ENCODE measurements at places on chromosomes 5 and 9. TPM values are rescaled to one million over a fixed set of nuclear protein-coding genes. Genes with fewer than 3 reads are reported as not detected.

The CEP120 gene
- total RNA-seq, result 6.5 TPM

The LAMC3 gene
- total RNA-seq, result 0.07 TPM

The CENPK gene
- total RNA-seq, result 13.9 TPM

The FAM169A gene
- total RNA-seq, result 14.0 TPM
